Vein endothelial cell (primary cell): ENCODE measurements at places on chromosomes 2 and 18. TPM values are rescaled to one million over a fixed set of nuclear protein-coding genes. Genes with fewer than 3 reads are reported as not detected.

RMND5A gene
- total RNA-seq, result 37.2 and 44.0 TPM in 2 replicates

SP9 gene
- total RNA-seq, result not detected in 2 replicates

EVA1A gene
- total RNA-seq, result 41.2 and 62.9 TPM in 2 replicates

IL1F10 gene
- not detected in 2 replicates for total RNA-seq

CNTNAP5 gene
- not detected in 2 replicates for total RNA-seq

OSBPL1A gene
- 17.6 and 17.7 TPM in 2 replicates for total RNA-seq

GKN1 gene
- total RNA-seq, result not detected in 2 replicates

MOCOS gene
- 0.48 and 0.65 TPM in 2 replicates for total RNA-seq

FLACC1 gene
- 0.65 and 1.1 TPM in 2 replicates for total RNA-seq

ABCB11 gene
- 0.57 and 0.98 TPM in 2 replicates for total RNA-seq

SH3BP4 gene
- total RNA-seq, result 88.2 and 122 TPM in 2 replicates

SMARCAL1 gene
- total RNA-seq, result 14.4 and 17.0 TPM in 2 replicates

MAP3K20 gene
- 17.0 and 24.1 TPM in 2 replicates for total RNA-seq

SLC14A1 gene
- not detected in 2 replicates for total RNA-seq

FSHR gene
- total RNA-seq, result not detected in 2 replicates

ARL5A gene
- 87.6 and 109 TPM in 2 replicates for total RNA-seq

SLC4A5 gene
- 0.65 and 1.1 TPM in 2 replicates for total RNA-seq
